ENCODE measurements at places on chromosomes 1 and 21. TPM values are rescaled to one million over a fixed set of nuclear protein-coding genes. Genes with fewer than 3 reads are reported as not detected.

UBE2U gene
- total RNA-seq = not detected

RGSL1 gene
- total RNA-seq = not detected

KRTAP11-1 gene
- total RNA-seq = not detected

CELA3A gene
- total RNA-seq = not detected

RNASEL gene
- total RNA-seq = 4.1 TPM

S100A8 gene
- 3.9 TPM for total RNA-seq

S1PR1 gene
- total RNA-seq = 21.2 TPM

OR2L2 gene
- total RNA-seq = 1.4 TPM

LAX1 gene
- total RNA-seq = not detected

KRTAP13-2 gene
- total RNA-seq = not detected

OR2M4 gene
- total RNA-seq = 0.31 TPM

CDK18 gene
- total RNA-seq = 0.16 TPM

DNTTIP2 gene
- 38.4 TPM for total RNA-seq

NPPA gene
- 0.47 TPM for total RNA-seq

HS2ST1 gene
- total RNA-seq = 39.1 TPM

CRNN gene
- not detected for total RNA-seq

OPTC gene
- not detected for total RNA-seq

CNKSR1 gene
- 3.1 TPM for total RNA-seq

IFNAR2 gene
- 9.5 TPM for total RNA-seq

CFAP141 gene
- not detected for total RNA-seq

MATN1 gene
- total RNA-seq = 0.31 TPM

EPHB2 gene
- 34.9 TPM for total RNA-seq

TRIM17 gene
- 0.78 TPM for total RNA-seq

CD53 gene
- 13.1 TPM for total RNA-seq

DISP1 gene
- 12.2 TPM for total RNA-seq

LENEP gene
- 2.7 TPM for total RNA-seq

RORC gene
- 0.16 TPM for total RNA-seq

DDR2 gene
- total RNA-seq = 7.5 TPM

AXDND1 gene
- 0.78 TPM for total RNA-seq

TEX38 gene
- not detected for total RNA-seq

AIRE gene
- total RNA-seq = not detected

CIART gene
- 2.5 TPM for total RNA-seq

Measured in occipital lobe (tissue), 3 donors.